ENCODE measurements at places on chromosomes 4 and X.

DNA sequence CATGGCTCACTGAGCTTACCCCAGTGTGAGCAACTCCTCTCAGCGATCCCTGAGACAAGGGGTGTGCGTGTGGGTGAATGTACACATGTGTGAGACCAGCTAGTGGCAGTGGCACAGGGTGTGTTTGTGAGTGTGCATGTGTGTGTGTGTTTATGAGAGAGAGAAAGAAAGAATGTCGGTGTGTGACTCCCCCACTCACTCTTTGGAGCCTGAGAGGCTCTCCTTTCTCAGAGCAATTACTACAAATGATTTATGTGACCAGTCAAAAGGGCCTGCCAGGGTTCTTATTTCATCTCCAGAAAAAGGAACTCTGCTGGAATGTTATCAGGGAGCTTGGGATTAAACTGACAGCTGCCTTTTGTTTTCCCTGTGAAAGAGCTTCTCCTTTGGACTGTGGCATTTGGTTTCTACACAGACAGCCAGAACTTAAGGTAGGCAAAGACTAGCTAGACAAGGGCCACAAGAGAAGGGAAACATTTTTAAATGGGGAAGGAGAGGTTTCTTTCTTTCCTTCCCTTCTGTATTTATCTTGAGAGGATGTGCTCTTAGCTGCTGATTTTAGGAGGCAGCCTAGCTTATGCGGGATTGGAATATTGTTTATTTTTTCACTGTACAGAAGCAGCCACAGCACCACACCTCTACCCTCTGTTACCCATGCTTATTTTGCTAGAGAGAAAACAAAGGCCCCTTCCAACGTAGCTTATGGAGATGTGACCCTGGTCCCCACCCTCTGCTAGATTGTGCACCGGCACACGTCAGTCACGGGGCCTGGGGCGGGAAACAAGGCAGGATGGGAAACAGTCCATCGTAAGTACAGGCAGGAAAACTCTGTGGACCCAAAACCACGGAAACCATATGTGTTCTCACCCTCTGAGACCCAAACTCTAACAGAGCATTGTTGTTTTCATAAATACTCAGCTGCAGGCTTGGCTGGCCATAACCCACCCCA is 143.5 kb downstream of the MGST2 start:
- DNase-seq: no peak

GRCh38 chrX:129996120-129996519 is 13.7 kb downstream of the BCORL1 start:
- DNase-seq: no peak

GRCh38 chrX:103453655-103454054 is 65.6 kb downstream of the RAB40A start:
- DNase-seq: no peak

GRCh38 chr4:145614233-145614610 is 5.0 kb upstream of the MMAA start:
- DNase-seq: no peak

- DNase-seq: no peak
Measured at GRCh38 chr4:139892973-139893736, 227.5 kb downstream of the MGST2 start.

GRCh38 chr4:3700223-3700622 is 66.0 kb upstream of the ADRA2C start:
- no peak for DNase-seq

DNA sequence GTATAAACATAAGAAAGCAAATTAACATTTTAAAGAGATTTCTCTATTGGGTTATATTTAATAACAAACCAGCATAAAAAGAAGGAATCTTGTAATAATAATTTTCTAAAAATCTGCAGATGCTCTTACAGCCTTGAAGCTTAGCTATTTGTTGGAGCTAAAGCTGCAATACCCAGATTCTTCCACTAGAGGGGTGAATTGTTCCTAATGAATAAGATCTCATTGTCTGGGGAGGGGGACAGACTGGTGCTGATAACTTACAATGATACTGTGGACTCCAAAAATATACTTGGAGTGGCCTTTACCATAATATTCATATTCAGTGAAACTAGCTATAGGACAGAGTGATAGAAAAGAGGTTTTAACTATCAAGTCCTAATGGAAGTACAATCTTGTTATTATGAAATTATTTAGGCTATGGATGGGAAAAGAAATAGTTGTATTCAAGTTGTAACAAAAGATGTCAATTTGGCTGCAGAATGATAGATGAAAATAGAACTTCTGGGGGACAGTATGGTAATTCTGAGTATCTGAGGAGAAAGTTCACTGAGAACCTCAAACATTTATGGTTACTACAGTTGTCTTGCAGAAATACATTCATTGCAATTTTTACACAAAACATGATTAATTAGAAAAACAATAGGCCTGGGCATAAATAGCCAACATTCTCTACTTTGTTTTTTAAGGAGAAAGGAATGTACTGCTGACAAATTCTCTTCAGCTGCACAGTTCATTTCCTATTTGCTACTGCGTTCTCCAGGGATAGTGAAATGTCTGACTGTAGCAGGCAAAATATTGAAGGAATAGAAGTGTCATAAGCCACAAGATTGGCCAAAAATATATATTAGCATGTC is 443.3 kb downstream of the GBA3 start:
- DNase-seq: peak; percentile 6
